Myocyte (in vitro differentiated cells): ENCODE measurements at places on chromosomes 12 and 14. TPM values are rescaled to one million over a fixed set of nuclear protein-coding genes. Genes with fewer than 3 reads are reported as not detected.

The DIO3 gene
- total RNA-seq = not detected in 2 replicates

The KRT72 gene
- not detected in 2 replicates for total RNA-seq

The TAS2R30 gene
- 1.1 and 1.5 TPM in 2 replicates for total RNA-seq

The NGB gene
- total RNA-seq = not detected in 2 replicates

The TAS2R7 gene
- not detected in 2 replicates for total RNA-seq

DNA sequence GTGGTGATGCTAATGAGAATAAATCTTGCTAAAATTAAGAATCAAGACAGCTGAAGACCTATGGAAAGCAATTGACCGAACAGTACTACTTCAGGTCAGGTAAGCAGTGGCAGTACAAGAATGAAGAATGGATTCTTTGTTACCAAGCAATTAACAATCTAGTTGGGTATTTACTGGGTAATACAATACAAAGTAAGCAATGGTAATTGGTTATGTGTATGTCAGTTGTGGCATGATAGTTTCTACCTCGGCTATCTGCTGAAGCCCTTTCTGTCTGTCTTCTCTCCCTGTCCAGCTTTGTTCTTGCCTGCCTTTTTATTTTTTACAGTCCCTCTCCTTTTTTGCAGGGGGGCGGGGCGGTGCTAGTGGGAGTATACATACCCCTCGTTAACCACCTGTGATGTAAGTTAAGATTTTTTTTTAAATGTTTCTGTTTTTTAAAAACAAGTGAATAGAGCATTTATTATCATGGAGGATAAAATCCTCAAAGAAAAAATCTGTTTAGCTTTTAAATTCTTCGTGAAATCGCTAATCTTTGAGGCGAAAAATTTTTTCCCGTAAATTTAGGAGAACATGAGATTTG is 75.9 kb downstream of the RCOR1 start:
- no peak for DNase-seq

DNA sequence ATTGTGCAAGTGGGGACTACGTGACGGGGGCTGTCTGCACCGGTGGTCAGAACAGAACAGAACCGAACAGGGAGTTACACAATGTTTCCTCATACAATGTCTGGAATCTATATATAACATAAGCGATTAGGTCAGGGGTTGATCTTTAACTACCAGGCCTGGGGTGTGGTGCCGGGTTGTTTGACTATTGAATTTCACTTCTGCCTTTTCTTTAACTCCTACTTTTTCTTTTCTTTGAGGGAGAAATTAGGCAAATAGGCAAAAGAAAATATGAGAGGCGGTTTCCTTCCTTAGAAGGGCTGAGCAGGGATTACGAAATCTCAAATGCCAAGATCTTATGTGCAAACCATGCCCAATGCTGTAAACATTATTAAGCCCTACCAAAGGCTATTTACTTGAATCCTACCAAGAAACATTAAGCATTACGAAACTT is 140.3 kb downstream of the SLC38A6 start:
- DNase-seq = no peak

- no peak for DNase-seq
These were observed 43.4 kb upstream of the CFAP54 start for GRCh38 chr12:96445691-96446583.

DNA sequence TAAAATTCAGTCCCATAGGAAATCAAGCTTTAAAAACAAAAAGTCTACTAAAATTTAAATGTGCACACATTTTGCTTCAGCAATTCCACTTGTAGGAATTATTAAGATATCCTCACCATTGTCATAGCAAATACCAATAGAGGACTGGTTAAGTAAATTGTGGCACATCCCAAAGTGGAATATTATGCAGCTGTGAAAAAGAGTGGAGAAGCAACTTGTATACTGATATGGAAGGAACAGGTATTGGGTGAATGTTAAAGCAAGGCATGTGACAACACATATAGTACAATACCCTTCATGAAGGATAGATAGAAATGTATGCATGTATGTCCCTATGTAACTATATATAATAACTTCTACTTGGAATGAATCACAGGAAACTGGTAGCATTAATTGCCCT is 11.9 kb downstream of the KRT8 start:
- DNase-seq = no peak

DNA sequence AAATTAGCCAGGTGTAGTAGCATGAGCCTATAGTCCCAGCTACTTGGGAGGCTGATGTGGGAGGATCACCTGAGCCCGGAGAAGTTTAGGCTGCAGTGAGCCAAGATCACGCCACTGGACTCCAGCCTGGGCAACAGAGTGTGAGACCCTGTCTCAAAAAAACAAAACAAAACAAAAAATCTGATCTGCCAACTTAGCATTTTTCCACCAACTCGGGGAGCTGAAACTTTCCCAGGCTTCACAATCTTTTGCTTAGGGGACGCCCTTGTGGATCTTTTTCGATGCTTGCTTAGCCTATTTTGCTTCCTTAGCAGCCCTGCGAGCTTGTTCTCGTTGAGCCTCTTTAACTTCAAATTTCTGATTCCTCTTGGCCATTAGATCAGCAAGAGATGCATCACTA is 13.8 kb downstream of the CCDC177 start:
- DNase-seq = no peak
